ENCODE measurements at places on chromosomes 6 and 20. TPM values are rescaled to one million over a fixed set of nuclear protein-coding genes. Genes with fewer than 3 reads are reported as not detected.

CRISP2 gene
- total RNA-seq, result not detected

MAP3K5 gene
- total RNA-seq, result 31.2 TPM

CDSN gene
- 1.5 TPM for total RNA-seq

TRIM40 gene
- total RNA-seq, result not detected

RBBP8NL gene
- 1.7 TPM for total RNA-seq

CCM2L gene
- total RNA-seq, result 8.6 TPM

GRCh38 chr20:48769069-48769983 is 58.5 kb downstream of the PREX1 start:
- DNase-seq, result no peak

GRCh38 chr6:26322645-26323482 is 42.1 kb upstream of the BTN3A2 start:
- DNase-seq, result no peak

- peak; percentile 82 for DNase-seq
Measured at GRCh38 chr6:169792306-169793015, 41.0 kb downstream of the ERMARD start.

DNA sequence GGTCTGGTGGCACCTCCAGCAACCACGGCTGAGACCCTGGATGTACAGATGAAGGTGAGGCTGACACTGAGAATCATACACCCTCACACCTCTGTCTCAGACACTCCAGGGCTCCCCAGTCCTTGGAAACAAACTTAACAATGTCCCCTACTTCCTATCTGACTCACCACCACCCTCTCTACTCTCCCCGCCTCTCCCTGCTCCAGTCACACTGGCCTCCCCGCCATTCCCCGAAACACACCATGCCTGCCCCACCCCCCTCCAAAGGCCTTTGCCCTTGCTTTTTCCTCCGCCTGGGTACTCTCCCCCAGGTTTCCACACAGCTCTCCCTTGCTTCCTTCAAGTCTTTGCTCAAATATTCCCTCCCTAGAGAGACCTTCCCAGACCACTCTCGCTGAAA is 16.3 kb downstream of the BPI start:
- no peak for DNase-seq

- no peak for DNase-seq
Measured at GRCh38 chr20:41078329-41078728, 49.7 kb downstream of the TOP1 start.

DNA sequence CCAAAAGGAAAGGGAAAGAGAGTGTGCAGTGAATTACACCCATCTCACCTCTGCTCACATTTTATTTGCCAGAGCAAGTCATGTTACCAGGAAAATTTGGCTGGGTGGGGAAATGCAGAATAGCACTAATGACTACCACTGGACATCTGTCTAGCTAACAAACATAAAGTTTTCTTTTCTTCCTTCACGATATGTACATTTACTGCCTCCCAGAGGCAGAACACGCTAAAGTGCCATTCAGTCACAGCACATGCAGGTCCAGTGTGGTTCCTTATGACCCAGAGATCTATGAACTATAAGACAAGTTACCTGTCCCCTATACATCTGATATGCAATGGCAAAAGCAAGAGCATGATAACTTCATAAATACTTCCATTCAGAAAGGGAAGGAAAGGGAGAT is 194.1 kb downstream of the OGFRL1 start:
- no peak for DNase-seq

DNA sequence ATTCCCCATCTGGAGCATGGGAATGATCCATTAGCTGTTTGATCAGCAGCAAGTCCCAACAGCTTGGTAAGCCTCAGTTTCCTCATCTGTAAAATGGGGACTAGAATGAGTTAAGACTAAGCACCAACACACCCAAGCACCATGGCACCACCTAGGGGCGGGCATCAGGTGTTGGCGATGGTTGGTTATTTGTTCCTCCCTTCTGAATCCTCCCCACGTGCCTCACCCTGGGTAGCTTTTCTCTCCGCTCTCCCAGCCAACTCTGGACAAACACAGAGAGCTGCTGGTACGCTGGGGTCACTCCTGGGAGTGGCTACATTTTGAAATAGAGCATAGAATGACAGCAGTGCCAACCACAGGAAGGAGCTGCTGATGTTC is 13.3 kb upstream of the ITPR3 start:
- no peak for DNase-seq

DNA sequence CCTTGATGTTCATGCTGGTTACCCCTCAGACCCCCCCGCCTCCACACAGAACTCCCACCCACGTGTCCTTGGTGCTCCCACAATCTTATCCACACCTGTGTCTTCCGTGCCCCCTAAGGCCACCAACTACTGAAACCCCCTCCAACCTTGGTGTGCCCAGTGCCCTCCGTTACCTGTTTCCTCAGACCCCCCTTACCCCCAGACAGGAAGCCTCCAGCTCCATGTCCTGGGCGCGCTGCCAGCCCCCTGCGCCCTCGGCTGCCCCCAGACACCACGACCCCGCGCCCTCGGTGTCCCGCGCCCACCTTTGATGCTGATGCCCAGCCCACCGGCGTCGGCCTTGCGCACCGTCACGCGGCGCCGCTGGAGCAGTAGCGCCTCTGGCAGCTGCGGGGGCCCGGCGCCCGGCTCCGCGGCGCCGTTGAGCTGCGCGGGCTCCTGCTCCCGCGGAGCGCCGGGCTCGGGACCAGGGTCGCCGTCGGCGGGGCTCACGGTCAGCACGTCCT is 504 bp downstream of the SNTA1 start:
- no peak for DNase-seq

DNA sequence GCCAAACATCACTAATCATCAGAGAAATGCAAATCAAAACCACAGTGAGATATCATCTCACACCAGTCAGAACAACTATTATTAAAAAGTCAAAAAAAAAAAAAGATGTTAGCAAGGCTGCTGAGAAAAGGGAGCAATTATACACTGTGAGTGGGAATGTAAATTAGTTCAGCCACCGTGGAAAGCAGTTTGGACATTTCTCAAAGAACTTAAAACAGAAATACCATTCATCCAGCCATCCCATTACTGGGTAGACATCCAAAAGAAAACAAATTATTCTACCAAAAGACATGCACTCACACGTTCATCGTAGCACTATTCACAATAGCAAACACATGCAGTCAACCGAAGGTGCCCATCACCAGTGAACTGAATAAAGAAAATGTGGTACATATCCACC is 213.9 kb downstream of the TTLL2 start:
- DNase-seq, result no peak

- no peak for DNase-seq
Measured at GRCh38 chr20:3430376-3431069, 23.1 kb upstream of the DNAAF9 start.

GRCh38 chr6:13190376-13190775 is 138.0 kb downstream of the TBC1D7 start:
- DNase-seq, result no peak

- peak; percentile 58 for DNase-seq
Measured at GRCh38 chr6:169890049-169890448, 138.6 kb downstream of the ERMARD start.

- DNase-seq, result no peak
Measured at GRCh38 chr6:106972500-106972899, 2.0 kb downstream of the CD24 start.

GRCh38 chr6:150596439-150596838 is 3.2 kb upstream of the PLEKHG1 start:
- no peak for DNase-seq

DNA sequence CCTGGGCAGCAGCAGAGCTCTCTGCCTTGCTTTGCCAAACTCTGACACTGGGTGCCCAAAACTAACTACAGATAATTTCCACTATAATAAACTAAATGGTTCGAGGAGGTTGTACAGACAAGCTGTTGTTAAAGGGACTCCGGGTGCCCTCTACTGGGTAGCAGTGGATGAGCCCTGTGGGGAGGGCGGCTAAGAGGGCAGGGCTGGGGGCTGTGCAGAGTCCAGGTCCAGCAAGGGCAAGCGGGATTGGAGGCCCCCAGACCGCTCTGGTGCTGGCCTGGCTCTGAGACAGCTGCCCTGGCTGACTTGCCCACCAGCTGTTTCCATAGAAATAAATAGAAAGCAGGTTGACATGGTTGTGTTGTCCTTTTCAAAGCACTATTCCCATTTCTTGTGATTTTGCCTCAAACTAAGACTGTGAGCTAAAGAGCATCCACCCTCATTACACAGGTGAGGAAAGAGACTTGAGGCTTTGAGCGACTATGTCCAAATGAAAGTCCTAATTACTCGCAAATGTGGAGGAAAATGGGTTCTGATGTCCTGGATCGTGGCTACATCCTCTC is 167.6 kb upstream of the CST7 start:
- DNase-seq, result no peak

- DNase-seq, result no peak
Measured at GRCh38 chr6:149451376-149452036, 33.3 kb downstream of the ZC3H12D start.

All from vagina (tissue), 2 donors.